Activated CD4-positive, alpha-beta T cell treated with anti-CD3 and anti-CD28 coated beads for 24 hours (primary cell): ENCODE measurements at places on chromosomes 13 and 19.

- DNase-seq = no peak
Observed at GRCh38 chr19:49910179-49910578, 13.5 kb upstream of the IL4I1 start.

- peak; percentile 48 for DNase-seq
Observed at GRCh38 chr19:49333811-49334288, 1.4 kb upstream of the CD37 start.

- DNase-seq = no peak
Observed at GRCh38 chr19:46824890-46825730, 25.5 kb downstream of the AP2S1 start.

DNA sequence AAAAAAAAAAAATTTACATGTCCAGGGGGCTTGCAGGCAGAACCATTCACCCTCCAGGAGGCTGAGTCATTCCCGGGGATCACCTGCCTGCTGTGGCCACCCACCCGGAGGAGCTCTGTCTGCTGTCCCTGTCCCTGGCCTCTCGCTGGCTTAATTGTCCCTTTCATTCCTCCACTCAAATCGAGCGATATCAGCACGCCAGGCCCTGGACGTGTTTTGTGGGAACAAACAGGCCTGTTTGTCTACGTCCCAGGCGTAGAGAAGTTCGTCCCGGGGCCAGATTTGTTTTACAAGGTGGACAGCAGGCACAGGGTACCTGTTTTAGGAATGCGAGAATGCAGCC, 21.2 kb downstream of the SULT2B1 start:
- DNase-seq = no peak

DNA sequence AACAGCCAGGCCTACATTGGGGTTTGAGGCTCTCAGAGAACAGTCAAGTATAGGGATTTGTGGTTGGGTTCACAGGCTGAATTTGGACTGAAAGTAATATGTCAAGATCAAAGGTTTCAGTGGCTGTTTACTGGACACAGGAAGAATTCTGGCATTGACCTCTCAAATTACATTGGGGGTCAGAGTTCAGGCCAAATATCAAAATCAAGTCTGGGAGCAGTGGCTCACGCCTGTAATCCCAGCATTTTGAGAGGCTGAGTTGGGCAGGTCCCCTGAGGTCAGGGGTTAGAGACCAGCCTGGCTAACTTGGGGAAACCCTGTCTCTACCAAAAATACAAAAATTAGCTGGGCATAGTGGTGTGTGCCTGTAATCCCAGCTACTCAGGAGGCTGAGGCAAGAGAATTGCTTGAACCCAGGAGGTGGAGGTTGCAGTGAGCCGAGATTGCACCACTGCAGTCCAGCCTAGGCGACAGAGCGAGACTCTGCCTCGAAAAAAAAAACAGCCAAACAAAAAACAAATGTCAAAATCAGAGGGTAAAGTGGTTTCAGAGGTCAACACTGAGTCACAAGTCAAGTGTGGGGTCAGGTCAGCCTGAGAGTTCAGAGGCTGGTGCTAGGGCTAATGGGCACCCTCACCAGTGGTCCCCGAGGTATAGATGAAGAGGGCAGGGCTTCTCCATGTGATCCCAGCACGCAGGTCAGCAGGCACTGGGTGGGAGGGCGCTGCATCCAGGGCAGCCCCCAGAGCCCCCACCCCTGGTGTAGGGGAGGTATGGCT, 1.5 kb downstream of the SLC27A5 start:
- no peak for DNase-seq

- DNase-seq = no peak
Observed at GRCh38 chr19:15268928-15269253, 36.6 kb upstream of the EPHX3 start.

DNA sequence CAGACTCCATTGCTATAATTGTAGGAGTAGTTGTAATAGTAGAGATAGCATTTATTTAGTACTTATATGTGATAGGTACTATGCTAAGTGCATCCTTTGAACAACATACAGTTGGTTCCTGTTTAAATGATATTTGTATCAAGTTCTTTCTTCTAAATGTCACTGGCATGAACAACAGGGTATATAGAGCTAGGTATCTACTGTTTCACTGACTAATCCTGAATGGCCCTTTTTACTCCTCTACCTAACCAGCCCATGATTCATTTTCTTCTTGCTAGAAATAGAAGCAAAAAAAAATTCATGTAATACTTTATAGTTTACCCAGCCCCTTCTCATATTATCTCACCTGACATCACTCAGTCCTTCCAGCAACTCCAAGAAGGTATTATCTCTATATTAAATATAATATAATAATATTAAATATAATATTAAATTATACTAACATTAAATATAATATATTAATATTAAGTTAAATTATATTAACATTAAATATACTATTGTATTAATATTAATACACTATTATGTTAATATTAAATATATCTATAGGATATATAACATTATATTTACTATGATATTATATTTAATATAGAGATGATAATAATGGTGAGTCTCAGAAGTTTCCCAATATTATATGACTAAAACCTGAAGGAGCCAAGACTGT, 74.2 kb downstream of the FRY start:
- no peak for DNase-seq

DNA sequence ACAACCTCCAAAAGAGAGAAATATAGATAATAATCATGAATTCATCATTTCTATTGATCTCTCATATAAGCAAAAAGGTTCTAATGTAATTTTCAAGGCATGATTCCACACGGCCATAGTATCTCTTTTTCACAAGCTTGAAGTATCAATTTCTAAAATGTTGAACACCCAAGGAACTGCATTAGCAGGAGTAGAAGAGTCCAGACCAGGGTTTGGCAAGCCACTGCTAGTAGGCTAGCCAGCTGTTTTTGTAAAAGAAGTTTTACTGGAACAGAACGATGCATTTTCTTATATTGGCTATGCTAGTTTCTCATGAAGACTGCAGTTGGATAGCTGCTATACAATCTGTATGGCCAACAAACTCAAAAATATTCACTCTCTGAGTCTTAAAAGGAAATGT, 481.5 kb upstream of the MIR17HG start:
- no peak for DNase-seq

DNA sequence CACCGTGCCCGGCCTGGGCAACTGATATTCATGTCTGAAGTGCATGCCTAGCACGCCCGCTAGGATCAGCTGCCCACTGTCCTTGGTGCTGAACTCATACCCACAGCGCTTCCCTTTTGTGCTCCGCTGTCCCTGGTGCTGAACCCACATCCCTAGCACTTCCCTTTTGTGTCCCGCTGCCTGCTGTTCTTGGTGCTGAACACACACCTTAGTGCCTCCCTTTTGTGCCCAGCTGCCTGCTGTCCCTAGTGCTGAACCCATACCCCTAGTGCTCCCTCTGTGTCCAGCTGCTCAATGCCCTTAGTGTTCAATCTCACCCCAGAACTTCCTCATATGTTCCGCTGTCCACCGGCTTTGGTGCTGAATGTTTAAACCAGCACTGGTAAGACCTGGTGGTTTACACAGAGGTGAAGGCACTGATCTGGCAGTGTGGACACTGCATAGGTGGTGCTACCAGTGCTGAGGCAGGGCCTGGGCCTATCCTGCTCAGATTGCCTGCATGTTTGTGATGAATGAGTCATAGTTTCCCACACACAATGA, 26.3 kb upstream of the SIGLEC11 start:
- DNase-seq = peak; percentile 66

DNA sequence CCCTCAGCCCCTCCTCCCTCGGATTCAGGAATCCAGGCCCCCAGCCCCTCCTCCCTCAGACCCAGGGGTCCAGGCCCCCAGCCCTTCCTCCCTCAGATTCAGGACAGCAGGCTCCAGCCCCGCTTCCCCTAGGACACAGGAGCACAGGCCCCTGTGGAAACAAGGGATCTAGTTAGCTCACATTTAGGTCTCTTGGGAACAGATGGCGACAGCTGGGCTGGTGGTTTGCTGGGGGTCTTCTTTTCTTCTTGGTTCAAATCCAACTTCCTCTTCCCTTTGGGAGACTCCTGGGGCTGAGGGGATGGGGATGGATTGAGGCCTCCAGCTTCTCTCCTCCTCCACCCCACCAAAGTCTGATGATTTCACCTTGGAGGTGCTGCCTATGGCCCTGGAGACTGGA, 19.6 kb downstream of the ZNF575 start:
- no peak for DNase-seq

GRCh38 chr13:52852444-52852843, 4.0 kb upstream of the PCDH8 start:
- no peak for DNase-seq

GRCh38 chr13:112960706-112961105, 8.3 kb upstream of the MCF2L start:
- no peak for DNase-seq

GRCh38 chr19:18763674-18764590, 27.2 kb downstream of the COMP start:
- no peak for DNase-seq

DNA sequence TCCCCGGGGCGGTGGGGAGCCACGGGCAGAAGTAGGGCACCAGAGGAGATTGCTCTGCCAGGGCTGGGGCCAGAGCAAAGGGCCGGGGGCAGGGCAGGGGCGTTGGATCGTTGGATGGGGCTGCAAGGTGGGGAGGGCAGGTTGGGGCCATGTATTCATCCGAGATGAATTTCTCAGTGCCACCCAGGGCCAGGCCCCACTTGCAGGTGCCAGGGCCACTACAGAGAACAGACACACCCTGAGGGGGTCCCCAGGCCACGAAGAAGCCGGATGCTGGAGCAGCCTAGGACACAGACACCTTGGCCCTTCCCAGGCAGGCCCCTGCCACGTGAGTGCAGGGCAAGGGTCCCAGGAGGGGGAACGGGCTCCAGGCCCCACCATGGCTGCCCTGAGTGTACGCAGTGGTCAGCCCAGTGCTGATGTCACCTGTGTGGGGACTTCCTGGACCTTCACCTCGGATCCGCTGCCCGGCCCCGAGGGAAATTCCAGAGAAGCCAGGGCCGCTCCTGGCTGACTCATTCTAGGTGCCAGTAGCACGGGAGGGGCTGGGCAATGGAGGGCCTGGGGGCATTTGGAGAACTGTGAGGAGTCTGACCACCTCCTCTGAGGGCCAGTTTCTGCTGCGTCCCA, 9.6 kb upstream of the SBNO2 start:
- DNase-seq = no peak

DNA sequence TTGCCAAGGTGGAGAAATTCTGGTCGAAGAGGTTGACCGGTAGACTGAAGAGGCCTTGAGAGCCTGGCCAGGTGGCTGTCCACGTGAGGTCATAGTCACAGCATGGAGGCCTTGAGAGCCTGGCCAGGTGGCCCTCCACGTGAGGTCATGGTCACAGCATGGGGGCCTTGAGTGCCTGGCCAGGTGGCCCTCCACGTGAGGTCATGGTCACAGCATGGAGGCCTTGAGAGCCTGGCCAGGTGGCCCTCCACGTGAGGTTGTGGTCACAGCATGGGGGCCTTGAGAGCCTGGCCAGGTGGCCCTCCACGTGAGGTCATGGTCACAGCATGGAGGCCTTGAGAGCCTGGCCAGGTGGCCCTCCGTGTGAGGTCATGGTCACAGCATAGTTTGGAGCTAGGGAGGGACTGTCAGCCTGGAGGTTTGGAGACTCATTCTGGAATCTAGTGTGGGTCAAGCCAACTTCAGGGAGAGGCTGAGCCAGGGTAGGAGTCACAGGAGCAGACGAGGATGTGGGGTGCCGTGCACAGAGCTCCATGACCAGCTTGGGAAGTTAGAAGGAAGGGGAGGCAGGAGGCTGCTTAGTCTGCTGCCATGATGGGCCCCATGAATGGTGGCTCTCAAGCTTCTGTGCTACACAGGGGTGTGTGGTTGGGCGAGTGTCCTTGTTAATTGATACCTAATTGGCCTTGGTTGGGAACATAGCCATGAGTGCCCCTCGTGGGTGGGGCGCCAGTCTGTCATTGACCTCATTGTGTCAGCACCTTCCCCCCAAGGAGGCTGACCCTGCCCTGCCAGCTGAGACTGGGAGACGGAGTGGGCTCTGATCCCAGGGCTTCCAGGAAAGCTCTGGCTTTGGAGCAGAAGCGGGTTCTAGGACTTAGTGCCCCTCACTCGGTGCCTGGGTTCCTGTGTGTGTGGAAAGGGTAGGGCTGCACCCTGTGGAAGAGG, 4.0 kb downstream of the LENG9 start:
- DNase-seq = no peak

- no peak for DNase-seq
Observed at GRCh38 chr19:42030645-42031440, 36.8 kb upstream of the ATP1A3 start.

- no peak for DNase-seq
Observed at GRCh38 chr13:33218020-33218419, 67.5 kb downstream of the STARD13 start.

DNA sequence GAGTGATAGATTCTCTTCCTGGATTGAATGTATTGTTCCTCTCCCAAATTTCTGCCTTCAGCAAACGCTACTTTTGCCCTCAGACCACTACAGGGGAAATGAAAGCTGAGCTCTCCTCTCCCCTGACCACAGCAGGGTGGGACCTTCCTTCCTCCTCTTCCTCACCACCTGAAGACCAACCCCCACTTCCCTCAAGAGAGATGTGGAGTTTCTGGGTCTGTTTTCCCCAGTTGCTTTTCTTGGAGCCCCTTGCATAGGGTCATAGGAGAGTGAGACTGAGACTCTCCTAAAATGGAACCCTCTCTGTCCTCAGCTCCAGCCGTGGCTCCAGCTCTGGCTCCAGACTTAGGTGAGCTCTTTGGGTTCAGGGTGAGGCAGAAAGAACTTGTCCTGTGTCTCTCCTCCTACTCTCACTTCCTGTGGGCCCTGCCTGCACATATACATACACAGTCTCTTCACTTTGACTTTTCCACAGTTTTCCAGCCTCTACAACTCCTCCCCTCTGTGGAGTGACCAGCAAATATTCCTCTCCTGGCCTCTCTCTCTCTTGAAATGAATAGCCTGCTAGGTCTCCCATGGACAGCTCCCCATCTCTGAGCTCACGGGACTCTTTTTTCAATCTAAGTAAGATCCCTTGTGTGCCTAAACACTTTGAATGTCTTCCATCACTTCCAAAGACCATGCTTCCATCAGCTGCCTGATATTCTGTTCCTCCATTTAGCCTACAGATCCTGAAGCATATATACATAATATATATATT, 19.2 kb upstream of the ZNF175 start:
- no peak for DNase-seq

DNA sequence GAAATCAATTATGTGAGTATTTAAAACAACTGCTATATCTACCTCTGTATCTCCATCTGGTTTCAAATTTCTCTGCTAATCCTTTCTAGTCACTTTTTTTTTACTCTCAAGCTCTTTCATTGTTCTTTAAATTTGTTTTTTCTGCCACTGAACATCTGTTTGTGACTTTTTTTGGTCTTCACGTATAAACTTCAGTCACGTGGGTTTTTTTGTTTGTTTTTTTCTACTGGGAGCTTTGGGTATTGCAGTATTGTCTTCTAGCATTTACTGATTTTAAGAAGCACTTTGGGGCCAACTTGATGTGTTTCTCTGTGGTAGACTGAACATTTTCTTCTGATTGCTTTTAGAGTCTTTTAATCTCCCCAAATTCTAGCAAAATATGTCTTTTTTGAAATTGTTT, 262.6 kb upstream of the RXFP2 start:
- DNase-seq = no peak

DNA sequence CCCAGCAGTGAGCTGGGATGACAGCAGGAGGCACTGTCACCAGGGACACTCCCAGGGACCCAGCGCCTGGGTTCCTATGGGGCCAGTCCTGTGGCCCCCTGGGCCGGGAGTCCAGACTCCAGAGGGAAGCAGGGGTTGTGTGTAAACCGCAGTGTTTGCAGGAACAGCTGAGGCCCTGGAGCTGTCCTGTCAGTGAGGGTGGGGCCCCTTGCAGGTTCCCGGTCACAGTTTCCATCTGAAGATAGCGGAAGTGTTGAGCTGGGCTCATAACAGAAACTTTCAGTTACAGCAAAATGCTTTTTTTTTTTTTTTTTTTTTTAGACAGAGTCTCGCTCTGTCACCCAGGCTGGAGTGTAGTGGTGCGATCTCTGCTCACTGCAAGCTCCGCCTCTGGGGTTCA, 17.7 kb upstream of the CSNK1G2 start:
- DNase-seq = no peak

GRCh38 chr13:31018511-31018910, 86.1 kb downstream of the TEX26 start:
- no peak for DNase-seq
